ENCODE measurements at places on chromosomes 3 and 15.
A peak's percentile ranks its signal among the peaks of the same experiment; 100 is the strongest.

GRCh38 chr15:88647351-88648105 lies 8.7 kb downstream of the ISG20 start:
- no peak for DNase-seq

- DNase-seq, result peak; percentile 8
Observed at GRCh38 chr3:124995460-124995994, 60.3 kb downstream of the HEG1 start.

- no peak for DNase-seq
Observed at GRCh38 chr3:33855884-33856546, 57.6 kb downstream of the PDCD6IP start.

- no peak for DNase-seq
Observed at GRCh38 chr3:99483841-99484240, 154.6 kb upstream of the COL8A1 start.

GRCh38 chr3:40120806-40121205 lies 188.7 kb upstream of the EIF1B start:
- no peak for DNase-seq

GRCh38 chr3:70273492-70273891 lies 38.9 kb downstream of the MDFIC2 start:
- no peak for DNase-seq

GRCh38 chr3:79543218-79543982 lies 224.4 kb downstream of the ROBO1 start:
- no peak for DNase-seq

DNA sequence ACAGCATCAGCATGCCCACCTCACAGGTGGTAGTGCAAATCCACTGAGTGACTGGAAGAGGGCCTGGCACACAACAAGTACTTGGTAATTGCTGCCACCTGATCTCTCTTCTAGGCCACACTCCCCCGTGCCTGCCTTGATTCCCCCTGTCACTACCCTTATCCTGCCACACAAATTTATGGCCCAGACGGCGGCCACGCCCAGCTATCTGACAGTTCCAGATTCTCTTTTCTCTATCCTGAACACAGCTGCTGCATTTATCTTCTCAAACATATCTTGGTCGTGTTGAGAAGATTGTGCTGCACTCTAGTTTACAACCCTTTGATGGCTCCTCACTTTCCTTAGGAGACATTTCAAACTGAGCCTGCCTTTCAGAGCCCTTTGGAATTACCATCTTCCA lies 585.2 kb downstream of the NTRK3 start:
- no peak for DNase-seq

DNA sequence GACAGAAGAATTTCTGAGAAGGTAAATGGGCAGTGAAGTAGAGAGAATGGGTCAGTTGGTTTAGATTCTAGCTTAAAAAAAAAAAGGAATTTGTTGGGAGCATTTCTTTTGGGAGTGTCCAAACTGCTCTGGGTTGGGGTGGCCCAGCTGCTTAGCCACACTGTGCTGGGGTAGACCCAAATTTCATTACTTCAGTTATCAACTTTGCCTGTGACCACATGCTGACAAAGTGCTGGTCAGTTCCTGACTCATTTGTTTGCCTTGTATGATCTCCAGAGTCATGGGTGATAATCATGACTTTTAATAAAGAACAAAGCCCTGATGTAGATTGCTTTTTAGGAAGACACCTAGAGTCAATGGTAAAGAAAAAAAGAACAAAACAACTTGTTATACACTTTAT lies 121.5 kb upstream of the FGF7 start:
- no peak for DNase-seq

Measured in activated T-helper 9 cell treated with anti-CD3 and anti-CD28 coated beads, Interleukin-2, amount 50 U/mL, for 16 hours (primary cell).